ENCODE measurements at places on chromosomes 7 and 10.

GRCh38 chr10:116364868-116365267, 40.6 kb downstream of the CCDC172 start:
- H3K27me3 ChIP-seq: no peaks in the 10 kb centered on the region
- no peak overlapping the region for H3K27ac ChIP-seq
- no peaks in the 10 kb centered on the region for H3K4me1 ChIP-seq
- H3K36me3 ChIP-seq: no peaks in the 10 kb centered on the region

- no peak overlapping the region for H3K27ac ChIP-seq
- no peak overlapping the region for H3K4me3 ChIP-seq
- H3K4me1 ChIP-seq: peaks cover 7% of the 10 kb centered on the region
Measured at GRCh38 chr10:80540136-80540535, 2.4 kb downstream of the SH2D4B start.

- no peak for DNase-seq
- no peaks in the 10 kb centered on the region for H3K36me3 ChIP-seq
- H3K4me1 ChIP-seq: no peaks in the 10 kb centered on the region
- no peak overlapping the region for H3K27ac ChIP-seq
- no peaks in the 10 kb centered on the region for H3K27me3 ChIP-seq
- H3K4me3 ChIP-seq: no peak overlapping the region
Measured at GRCh38 chr7:102473271-102473991, 5.3 kb downstream of the POLR2J start.

- DNase-seq: no peak
- no peak overlapping the region for H3K4me3 ChIP-seq
- H3K36me3 ChIP-seq: no peaks in the 10 kb centered on the region
- no peaks in the 10 kb centered on the region for H3K27me3 ChIP-seq
- H3K4me1 ChIP-seq: no peaks in the 10 kb centered on the region
- no peak overlapping the region for H3K27ac ChIP-seq
Measured at GRCh38 chr10:69646185-69647060, 16.4 kb downstream of the FAM241B start.

- H3K4me1 ChIP-seq: no peaks in the 10 kb centered on the region
- no peaks in the 10 kb centered on the region for H3K27me3 ChIP-seq
- no peaks in the 10 kb centered on the region for H3K36me3 ChIP-seq
- DNase-seq: no peak
- no peak overlapping the region for H3K4me3 ChIP-seq
Measured at GRCh38 chr7:117872561-117873309, 506 bp downstream of the CTTNBP2 start.

DNA sequence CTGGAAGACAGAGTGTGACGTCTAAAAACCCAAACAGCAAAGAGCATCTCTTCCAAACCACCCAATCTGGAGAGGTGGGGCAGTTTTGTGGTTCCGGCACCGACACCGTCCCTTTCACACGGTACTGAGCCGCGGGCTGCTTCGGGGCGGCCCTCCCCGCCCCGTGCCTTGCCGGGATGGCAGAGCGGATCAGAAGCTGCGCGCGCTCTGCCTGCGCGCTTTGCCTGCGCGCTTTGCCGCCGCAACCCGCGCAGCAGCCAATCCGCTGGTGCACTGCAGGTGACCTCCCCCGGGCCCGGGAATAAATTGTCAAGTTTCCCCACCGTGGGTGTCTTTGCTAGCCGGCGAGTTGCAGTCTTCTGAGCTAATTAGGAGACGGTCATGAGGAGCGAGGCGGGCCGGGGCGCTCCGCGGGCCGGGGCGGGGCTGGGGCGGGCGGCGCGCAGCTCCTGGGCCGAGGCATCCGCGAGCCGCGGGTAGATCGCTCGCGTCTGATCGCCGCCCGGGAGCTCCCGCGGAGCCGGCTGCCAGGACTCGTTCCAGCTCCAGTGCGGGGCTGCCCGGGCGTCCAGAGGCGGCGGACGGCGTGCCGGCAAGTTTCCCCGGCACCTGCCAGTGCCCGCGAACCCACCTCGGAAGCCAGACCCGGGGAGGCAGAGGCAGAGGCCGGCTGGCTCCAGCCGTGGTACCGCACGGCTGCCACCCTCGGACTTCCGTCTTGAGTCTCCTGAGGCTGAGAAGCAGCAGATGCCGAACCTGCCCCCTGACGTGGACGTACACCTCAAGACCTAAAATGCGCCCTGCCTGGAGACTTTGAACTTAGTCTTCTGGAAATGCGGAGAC, 536.0 kb upstream of the GALNT17 start:
- H3K4me3 ChIP-seq: no peak overlapping the region
- H3K27ac ChIP-seq: no peak overlapping the region
- no peaks in the 10 kb centered on the region for H3K36me3 ChIP-seq
- H3K4me1 ChIP-seq: no peaks in the 10 kb centered on the region

DNA sequence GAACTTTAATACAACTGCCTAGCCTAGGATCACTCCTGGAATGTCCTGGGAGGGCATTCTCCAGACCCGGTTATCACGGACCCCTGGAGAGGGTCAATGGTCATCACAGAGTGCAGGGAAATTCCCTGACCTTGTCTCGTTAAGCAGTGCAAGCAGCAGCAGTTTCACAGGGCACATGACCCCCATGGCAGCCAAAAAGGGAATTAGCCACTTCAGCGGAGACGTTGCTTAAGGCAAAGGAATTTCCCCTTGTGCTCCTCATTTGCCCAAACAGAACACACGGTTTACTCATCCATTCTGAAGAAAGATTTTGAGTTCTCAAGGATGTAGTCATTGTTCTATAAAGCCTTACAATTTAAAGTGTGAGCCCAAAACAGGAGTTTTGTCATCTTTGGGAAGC, 260.3 kb downstream of the SNX13 start:
- H3K27me3 ChIP-seq: no peaks in the 10 kb centered on the region
- no peaks in the 10 kb centered on the region for H3K4me1 ChIP-seq
- no peaks in the 10 kb centered on the region for H3K36me3 ChIP-seq

DNA sequence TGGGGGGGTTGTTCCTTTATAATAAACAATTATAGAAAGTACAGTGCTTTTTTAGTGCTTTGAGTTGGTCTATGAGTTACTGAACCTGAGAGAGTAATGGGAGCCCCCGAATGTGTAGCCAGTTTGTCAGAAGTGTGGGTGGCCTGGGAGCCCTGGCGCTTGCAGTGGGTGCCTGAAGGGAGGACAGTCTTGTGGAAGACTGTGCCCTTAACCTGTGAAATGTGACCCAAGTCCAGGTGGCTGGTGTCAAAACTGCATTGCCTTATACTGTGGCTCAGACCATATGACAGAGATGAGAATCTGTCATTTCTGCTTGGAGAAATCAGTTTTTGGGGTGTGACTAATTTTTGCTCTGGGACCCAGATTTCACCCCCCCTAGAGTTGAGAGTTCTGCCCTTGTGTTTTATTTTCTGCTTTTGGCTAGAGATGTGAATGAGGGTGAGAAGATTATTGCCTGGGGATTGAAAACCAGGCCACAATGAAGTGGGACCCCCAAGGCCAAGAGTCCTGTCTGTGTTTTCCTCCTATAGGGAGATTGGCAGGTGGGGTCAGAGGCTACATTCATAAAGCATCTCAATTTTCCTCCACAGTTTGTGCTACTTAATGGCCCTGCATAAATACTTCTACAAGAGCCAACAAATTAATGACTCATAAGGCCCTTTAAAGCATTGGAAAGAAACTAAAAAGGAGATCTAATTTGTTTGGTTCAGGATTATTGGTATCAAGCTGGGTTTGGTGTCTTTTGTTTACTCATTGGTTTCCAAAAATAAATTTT, 24.1 kb upstream of the CARD11 start:
- no peak overlapping the region for H3K4me3 ChIP-seq
- H3K27me3 ChIP-seq: no peaks in the 10 kb centered on the region
- no peaks in the 10 kb centered on the region for H3K36me3 ChIP-seq

DNA sequence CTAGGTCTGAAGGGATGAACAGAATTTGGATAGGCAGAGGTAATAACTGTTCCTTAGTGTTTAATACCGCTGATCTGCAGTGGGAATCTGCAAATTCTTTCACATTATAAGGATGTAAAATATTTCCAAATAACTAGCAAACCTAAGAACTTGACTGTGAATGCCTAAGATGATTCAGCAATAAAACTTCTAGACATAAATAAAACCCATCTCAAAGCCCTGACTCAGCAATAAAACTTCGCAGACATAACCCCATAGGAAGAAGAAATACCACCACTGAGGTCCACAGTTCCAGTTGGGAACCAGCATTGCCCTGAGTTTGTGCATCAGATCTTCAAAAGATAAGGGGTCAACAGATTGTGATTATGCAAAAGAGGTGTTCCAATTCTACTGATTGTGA, 354.2 kb downstream of the GFRA1 start:
- no peaks in the 10 kb centered on the region for H3K4me1 ChIP-seq
- no peak overlapping the region for H3K27ac ChIP-seq
- no peaks in the 10 kb centered on the region for H3K36me3 ChIP-seq
- H3K4me3 ChIP-seq: no peak overlapping the region
- H3K27me3 ChIP-seq: no peaks in the 10 kb centered on the region

GRCh38 chr10:44237364-44238049, 147.4 kb downstream of the CXCL12 start:
- no peak for DNase-seq
- no peak overlapping the region for H3K4me3 ChIP-seq
- H3K4me1 ChIP-seq: no peaks in the 10 kb centered on the region
- H3K36me3 ChIP-seq: no peaks in the 10 kb centered on the region
- H3K27me3 ChIP-seq: no peaks in the 10 kb centered on the region

- peak overlapping the region; percentile 82 for H3K4me3 ChIP-seq
- H3K27me3 ChIP-seq: no peaks in the 10 kb centered on the region
- no peak for DNase-seq
- peaks cover 20% of the 10 kb centered on the region for H3K36me3 ChIP-seq
- H3K27ac ChIP-seq: peak overlapping the region; percentile 84
- H3K4me1 ChIP-seq: peaks cover 6% of the 10 kb centered on the region
Measured at GRCh38 chr7:66739477-66739876, 1.1 kb upstream of the RABGEF1 start.

DNA sequence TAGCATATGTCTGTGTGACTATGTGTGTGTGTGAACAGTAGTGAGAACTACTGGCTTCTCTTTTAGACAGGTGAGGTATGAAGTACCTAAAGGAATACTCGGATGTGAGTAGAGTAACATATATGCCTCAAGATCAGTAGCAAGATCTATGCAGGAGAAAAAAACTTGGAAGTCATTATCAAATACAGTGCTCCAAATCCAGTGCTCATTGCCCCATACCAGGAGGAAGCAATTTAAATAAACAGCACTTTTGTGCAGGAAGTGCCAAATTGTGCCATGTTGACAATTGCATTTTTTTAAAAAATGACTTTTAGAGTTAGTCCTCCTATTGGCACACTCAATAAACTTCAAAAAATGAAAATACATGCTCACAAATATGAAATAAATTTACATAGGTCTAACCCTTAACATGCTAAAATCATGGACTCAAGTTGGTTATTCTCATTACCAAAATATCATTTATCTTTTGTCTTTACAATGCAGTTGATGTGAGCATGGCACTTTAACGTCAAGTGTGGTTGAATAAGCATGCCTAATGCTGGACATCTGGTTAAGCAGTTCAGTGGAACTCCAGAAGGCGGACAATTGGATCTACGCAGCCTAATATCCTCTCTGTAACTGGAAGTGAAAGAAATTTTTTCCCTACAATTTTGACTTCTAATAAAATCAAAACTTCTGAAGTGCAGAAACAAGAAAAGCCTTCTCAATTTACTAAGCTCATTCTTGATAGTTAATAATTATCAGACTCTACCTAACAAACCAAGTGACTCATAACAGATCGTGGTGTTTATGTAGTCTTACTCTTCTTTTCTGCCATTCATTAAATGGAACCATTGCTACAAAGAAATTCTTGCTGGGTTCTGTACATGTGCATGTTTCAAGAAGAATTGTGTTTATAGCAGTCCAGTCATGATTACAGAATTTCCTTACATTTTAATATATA, 195.2 kb downstream of the MDFIC start:
- no peaks in the 10 kb centered on the region for H3K4me1 ChIP-seq
- no peak overlapping the region for H3K27ac ChIP-seq
- H3K27me3 ChIP-seq: no peaks in the 10 kb centered on the region
- no peak overlapping the region for H3K4me3 ChIP-seq
- H3K36me3 ChIP-seq: no peaks in the 10 kb centered on the region

GRCh38 chr10:99421233-99421739, 9.1 kb downstream of the GOT1 start:
- no peak for DNase-seq
- no peaks in the 10 kb centered on the region for H3K4me1 ChIP-seq
- no peaks in the 10 kb centered on the region for H3K27me3 ChIP-seq
- no peak overlapping the region for H3K27ac ChIP-seq

DNA sequence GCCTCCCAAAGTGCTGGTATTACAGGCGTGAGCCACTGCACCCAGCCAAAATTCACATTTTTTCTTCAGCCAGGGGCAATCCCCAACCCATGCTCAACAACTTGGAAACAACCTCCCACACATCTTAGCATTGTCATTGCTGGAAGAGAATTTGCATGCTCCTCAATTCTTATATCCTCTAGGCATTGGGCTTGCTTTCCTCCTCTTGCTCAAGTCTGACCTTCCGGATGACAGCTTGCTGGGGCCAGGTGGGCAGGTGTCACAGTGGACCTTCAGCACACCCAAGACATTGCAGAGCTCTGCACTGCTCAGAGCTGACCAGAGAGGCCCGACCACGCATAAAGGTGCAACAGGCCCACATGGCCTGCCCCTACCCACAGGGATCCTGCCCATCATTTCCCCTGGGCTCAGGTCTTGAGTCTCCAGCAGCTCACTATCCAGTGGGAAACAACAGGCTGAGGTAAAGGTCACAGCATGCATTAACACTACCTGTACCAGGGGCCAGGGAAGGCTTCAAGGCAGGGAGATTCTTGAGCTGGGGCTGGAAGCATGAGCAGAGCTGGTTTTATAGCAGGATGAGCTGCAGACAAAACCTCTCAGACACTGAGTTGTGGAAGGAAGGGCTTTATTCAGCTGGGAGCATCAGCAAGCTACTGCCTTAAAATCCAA, 6.8 kb upstream of the GPR15LG start:
- H3K27me3 ChIP-seq: no peaks in the 10 kb centered on the region
- no peak for DNase-seq

- H3K27me3 ChIP-seq: no peaks in the 10 kb centered on the region
- no peaks in the 10 kb centered on the region for H3K4me1 ChIP-seq
- no peaks in the 10 kb centered on the region for H3K36me3 ChIP-seq
- H3K27ac ChIP-seq: no peak overlapping the region
Measured at GRCh38 chr7:81232084-81232799, 313.4 kb upstream of the SEMA3C start.
